ENCODE measurements at places on chromosomes 7 and 10.

DNA sequence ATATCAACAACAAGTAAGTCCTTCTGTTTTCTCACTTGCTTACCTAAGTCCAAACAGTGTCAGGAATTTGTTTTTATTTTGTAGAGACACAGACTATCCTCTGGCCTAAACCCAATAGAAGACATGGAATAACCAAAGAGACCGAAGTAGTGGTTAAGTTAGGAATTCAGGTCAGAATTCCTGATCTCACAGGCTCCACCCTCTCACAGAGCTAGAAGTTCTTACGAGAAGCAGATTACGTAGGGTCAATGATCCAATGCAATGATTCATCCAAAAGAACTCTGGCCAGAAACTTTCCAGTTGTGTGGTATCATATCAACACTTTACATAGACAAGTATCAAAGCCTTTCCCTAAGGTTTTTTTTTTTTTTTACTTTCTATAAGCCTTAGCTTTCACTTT lies 73.8 kb downstream of the IQUB start:
- no peak for DNase-seq

DNA sequence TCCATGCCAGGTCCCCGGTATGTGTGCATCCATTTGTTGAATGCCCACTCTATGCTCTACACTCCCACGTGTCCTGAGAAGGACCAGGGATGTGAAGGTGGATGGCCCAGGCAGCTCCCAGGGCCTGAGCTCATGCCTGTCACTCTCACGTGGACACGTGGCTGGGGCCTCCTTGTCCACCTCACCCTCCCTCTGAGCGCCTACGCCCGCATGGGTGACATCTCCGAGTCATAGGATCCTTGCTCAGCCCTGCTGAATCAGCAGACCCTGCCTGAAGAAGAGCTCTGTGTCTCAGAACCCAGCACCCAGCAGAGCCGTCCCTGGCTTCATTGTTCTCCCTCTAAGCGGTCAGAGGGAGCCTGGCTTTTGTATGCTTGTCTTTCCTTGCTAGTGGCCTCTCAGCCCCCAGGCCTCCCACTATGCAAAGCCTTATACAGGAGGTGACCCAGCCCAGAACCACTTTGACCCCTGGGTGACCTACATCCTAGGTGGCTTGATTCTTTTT lies 107.9 kb upstream of the PPIF start:
- DNase-seq, result no peak

DNA sequence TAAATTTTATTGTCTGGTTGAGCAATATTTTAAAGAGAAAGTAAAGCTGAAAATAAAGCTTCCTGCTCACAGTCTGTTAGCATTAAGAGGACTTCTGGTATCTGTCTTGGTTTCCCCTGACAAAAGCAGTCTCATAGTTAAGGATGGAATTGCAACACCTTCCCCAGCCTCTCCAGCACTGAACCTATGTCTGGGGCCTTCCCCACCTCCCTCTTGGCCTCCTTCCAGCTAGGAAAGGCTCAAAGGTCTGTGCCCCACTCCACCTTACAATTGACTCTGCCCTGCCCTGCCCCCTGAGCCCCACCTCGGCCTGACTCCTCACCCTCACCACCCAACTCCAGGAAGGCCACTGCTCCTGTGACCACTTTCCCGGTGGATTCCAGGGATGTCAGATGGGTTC lies 33.2 kb downstream of the COL17A1 start:
- DNase-seq, result no peak

- no peak for DNase-seq
These were observed 1.0 kb upstream of the PBLD start for GRCh38 chr10:68333440-68334431.

- no peak for DNase-seq
These were observed 98.1 kb downstream of the PPP1R17 start for GRCh38 chr7:31785101-31785500.

All from AML-193 (cell line).